NCI-H1092 (cell line): ENCODE measurements at places on chromosomes 5 and 9.

DNA sequence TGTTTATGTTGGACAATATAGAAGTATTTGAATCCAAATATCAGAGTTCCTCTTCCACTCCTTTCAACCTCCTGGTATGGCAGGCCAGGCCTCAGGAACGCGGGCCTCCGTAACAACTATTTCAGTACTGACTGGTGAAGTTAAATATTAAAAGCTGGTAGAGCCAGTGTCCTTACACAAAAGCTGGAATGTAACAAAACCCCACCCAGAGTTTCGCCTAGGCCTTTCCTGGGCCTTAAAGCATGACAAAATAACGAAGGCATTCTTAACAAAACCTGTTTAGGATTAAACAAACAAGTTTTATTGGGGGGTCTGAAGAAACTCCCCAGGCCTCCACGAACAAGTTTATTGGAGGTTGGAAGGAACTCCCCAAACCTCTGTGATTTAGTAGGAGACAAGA is 61.6 kb upstream of the GNE start:
- DNase-seq: no peak

DNA sequence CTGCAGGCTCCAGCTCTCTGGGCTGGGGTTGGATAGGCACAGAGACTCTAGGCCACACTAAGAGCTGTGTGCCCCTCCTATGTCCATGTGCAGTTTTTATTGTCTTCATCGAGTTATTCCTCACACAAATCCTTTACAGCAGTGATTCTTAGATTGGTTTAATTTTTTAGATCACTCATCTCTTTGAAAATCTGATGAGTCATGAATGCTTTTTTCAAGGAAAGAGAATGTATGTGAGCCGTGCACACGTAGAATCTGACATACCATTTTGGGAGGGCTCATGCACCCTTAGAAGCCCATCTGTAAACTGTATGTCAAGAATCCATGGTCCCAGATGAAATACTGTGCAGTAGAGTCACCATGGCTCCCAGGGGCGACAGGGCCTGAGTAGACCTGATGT is 100.7 kb upstream of the S1PR3 start:
- DNase-seq: no peak

DNA sequence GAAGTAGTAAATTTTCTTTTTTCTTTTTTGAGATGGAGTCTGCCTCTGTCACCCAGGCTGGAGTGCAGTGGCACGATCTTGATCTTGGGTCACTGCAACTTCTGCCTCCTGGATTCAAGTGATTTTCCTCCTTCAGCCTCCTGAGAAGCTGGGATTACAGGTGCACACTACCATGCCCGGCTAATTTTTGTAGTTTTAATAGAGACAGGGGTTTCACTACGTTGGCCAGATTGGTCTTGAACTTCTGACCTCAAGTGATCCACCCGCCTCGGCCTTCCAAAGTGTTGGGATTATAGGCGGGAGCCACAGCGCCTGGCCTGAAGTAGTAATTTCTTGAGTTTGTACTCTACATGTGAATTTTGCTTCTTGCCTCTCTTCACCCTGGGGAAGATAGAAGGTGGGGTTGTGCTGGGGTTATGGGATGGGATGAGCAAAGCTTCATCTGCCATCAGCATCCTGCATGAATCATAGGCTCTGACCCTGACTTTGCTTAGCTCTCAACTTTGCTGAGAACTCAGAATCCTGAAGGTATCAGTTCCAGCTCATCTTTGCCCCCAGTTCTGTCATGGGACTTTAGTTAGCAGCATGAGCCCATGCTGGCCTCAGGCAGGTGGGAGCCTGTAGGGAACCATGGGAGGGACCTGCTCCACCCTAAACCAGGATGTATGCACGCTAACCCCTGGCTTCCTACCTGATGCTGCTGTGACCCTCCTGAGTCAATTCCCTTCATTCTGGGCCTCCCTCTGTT is 9.3 kb upstream of the CCL21 start:
- DNase-seq: no peak

DNA sequence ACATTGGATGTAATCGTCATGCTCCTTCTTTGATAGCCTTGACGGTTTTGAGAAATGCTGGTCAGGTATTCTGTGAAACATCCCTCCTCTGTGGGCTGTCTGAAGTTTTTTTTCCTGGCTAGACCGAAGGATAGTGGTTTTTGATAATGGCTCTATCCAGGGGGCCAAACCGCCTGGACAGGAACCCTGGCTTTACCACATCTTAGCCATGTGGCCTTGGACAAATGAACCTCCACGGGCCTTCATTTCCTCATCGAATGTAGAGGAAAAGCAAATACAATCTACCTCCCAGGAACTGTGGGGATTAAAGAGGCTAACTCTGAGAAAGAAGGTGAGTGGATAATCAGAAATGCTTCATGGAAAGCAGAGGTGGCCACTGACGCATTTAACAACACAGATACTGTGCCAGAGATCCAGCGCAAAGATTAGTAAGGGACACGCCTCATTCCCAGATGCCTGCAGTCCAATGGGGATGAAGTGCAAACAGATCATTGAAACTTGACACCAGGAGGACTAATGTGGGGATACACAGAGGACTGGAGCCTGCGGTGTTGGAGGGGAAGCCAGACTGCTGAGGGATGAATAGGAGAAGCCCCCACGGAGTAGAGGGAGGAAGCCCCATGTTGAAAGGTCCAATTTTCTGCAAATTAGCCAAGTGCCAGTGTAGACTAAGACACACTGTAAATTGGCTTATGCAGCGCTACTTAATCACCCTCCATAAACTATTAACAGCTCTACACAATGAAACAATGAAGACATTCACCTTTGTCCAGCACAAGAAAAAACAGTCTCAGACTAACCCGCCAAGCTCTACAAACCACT is 41.6 kb downstream of the MYO10 start:
- DNase-seq: no peak
